Hepatic stellate cell (primary cell): ENCODE measurements at places on chromosomes 4 and X.

GRCh38 chr4:153115322-153116290 lies 88.6 kb upstream of the TRIM2 start:
- DNase-seq = peak; percentile 40

GRCh38 chr4:109472343-109472761 lies 38.7 kb downstream of the SEC24B start:
- peak; percentile 20 for DNase-seq

GRCh38 chr4:16123356-16124084 lies 39.7 kb upstream of the PROM1 start:
- DNase-seq = no peak

DNA sequence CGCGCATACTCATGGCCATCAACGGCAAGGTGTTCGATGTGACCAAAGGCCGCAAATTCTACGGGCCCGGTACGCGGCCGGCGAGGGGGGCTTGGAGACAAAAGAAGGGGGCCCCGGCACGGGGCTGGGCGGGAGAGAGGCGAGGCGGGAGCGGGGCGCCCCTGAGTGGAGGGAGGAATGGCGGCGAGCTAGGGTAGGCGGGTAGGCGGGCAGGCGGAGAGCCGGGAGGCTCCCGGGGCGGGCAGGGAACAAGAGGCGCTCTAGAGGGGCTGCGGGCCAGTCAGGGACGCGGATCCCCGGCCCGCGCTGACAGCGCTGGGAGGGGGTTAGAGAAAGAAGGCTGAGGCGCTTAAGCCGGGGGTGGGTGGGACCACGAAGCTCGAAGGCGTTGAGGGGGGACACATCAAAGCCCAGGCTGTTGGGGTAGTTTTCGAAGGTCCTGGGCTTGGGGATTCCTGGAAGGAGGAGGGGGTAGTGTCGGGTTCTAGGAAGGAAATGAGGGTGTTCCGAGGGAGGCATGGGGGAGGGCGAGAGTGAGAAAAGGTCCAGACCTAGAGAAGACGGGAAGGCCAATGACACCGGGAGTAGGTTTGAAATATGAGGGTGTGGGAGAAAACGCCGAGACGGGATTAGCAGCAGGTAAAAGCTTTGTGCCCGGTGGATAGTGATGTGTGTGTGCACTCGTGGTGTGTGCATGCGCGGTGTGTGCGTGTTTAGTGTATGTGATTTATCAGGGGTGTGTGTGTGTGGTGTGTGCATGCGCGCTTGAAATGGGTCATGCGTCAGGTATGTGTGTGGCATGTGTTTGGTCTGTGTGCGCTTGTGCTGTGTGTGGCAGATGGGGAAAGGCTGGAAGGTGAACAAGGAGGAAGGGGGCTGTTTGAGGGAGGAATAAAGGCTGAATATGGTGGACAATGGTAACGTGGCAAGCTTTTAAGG lies 807 bp downstream of the PGRMC1 start:
- peak; percentile 19 for DNase-seq

DNA sequence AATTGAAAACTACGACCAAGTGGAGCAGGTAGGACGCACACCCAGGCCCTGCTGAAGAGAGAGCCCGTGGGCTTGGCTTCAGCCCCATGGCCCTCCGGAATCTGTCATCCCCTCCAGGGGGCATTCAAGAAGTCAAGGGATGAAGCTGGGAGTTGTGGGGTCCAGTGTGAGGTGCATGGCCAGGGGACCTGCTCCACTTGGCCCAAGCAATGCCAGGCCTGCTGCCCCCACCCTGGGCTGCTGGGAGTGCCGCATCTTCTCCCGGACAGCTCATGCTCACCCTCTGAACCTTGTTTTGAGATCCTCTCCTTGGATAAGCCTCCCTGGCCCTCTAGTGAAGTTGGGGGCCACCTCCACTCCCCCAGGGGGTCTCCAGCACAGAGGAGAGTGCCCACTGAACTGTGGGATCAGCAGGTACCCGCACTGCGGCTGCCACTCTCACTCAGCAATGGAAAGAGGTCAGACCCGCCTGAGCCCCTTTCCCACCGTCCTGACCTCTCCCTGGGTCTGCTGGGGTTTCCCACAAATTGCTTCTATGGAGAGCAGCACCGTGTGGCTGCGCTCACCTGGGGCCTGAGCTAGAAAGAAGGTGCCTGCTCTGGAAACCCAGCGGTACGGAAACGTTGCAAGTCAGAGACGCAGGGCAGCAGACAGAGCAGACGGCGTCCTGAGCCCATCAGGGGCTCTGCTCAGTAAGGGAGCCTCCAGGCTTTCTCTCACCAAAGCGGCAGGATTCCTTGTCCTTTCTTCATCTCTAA lies 5.0 kb upstream of the ABLIM2 start:
- no peak for DNase-seq

- no peak for DNase-seq
Measured at GRCh38 chr4:54626113-54626512, 31.6 kb upstream of the KIT start.

DNA sequence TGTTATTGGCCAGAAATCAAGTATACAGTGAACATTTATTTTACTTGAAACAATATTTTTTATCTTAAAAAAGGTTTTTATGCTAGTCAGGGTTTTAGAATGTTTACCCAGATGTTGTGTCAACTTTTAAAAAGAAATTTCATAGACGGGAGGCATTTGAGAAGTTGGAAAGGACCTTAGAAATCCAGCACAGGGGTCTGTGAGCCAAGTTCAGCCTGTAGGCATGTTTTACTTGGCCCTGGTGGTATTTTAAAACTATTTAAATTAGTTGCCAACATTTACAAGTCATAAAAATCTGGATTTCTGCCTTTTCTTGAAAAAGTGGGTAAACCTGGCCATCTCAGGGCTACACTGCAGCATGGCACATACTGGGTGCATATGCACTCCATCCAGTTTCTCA lies 25.5 kb upstream of the FHL1 start:
- DNase-seq = no peak

- DNase-seq = no peak
Measured at GRCh38 chrX:130162094-130162735, 3.4 kb downstream of the AIFM1 start.

GRCh38 chrX:68746988-68747387 lies 81.8 kb upstream of the EFNB1 start:
- DNase-seq = no peak

GRCh38 chr4:126733301-126733700 lies 899.5 kb upstream of the INTU start:
- DNase-seq = no peak

DNA sequence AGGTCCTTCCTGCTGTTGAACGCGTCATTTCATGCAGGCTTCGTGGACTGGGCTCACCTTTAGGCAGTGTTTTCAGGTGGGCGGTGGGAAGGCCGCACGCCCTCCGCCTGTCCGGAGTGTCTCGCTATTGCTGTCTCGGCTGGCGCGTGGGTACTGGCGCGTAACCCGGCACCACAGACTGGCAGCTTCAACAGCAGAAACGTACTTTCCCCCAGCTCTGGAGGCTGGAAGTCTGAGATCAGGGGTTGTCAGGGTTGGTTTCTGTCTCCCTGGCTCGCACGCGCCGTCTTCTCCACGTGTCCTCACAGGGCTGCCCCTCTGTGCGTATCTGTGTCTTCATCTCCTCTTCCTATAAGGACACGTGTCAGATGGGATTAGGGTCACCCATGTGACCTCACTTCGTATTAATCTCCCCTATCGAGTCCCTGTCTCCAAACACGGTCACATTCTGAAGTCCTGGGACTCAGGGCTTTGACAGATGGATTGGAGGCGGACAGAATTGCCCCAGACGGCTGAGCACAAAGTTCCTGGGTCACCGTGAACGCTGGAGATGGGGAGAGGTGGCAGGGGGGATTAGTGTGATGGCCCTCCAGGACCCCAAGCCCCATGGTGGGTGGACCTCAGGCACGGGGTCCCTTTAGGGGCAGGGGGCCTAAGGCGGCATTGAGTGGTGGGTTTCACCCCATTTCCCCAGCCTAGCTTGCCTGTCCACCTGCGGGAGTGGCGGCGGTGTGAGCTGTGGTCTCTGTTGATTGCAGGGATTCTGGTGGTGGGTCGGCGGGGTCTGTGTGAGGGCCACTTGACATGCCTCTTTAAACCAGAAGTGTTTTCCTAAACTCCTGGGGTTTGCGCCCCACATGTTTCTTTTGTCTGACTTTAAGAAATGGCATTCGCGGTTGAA lies 83.4 kb upstream of the LRPAP1 start:
- no peak for DNase-seq

- DNase-seq = no peak
Measured at GRCh38 chr4:102641793-102642192, 119.0 kb downstream of the MANBA start.

DNA sequence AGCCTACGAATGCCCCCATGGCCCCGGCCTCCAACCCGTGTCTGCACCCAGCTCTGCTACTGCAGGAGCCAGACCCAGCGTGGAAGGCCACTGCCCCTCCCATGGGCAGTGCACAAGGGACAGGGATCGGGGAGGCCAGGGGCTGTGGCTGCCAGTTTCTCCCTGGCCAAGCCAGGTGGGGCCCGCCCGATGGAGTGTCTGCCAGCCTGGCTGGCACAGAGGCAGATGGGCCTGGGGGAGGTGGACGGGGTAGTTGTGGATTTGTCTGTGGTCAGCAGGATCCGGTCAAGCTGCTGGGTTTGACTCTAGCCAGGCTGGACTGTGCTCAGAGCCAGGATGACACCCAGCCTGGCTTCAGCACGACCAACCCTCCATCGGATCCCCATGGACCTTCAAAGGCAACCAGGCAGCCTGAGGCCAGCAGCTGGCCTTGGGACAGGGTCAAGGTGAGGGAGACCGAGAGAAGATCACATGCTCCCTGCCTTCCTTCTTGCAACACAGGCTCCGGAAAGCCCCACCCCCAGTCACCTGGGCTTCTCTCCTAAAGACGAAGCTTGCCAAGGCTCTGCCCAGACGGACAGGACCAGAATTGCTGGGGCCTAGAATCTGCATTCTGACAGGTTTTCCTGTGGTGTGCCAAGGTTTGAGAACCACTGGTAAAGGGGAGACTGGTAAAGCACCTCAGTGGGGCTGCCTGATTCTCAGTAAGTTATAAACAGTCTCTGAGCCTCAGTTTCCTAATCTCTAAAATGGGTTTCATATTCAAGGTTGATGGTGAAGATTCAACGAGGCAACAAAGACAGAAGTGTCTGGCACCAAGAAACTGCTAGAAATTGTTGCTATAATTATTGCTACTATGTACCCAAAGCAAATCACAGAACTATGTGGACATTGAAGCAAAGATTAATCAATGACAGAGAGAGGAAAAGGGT lies 78.6 kb downstream of the PPP2R2C start:
- no peak for DNase-seq

DNA sequence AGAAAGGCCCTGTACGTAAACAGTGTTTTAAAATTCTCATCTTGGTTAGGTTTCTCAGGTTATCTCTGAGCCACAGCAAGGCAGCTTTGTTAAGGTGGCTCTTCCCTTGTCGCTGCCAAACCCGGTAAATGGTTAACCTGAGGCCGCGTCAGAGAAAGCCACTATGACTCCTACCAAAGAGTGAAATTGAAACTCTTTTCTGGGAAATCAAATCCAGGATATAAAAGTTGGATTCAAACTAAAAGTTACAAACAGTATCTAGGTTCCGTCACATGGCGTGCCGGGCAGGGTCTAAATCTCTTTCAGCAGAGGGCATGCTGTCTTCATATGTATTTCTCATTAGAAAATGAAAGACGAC lies 433 bp downstream of the MMAA start:
- peak; percentile 22 for DNase-seq

- DNase-seq = no peak
Measured at GRCh38 chr4:107027379-107027778, 8.7 kb downstream of the DKK2 start.

DNA sequence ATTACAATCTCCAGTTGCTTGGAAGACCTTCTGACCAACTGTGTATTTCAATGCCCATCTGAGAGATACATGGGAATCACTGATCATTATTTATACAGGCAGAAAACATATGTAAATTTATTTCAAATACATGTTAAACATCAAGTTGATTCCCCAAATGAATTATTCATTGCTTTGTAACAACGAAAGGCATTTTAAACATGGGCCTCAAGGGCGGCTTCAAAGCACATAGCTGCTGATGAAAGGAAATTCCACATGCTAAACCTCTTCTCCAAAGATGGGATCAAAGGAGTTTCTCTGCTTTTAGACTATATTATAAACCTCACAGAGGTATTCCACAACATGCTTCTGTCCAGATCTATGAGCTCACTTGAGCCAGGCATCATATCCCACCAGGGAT lies 4.3 kb upstream of the RAB40A start:
- DNase-seq = no peak
